ENCODE measurements at places on chromosomes 6 and 20.

- no peak for DNase-seq
Measured at GRCh38 chr6:35691027-35691824, 2.5 kb upstream of the FKBP5 start.

- DNase-seq = no peak
Measured at GRCh38 chr6:84172080-84172479, 55.4 kb downstream of the CEP162 start.

- no peak for DNase-seq
Measured at GRCh38 chr20:573414-574296, 30.1 kb upstream of the CSNK2A1 start.

DNA sequence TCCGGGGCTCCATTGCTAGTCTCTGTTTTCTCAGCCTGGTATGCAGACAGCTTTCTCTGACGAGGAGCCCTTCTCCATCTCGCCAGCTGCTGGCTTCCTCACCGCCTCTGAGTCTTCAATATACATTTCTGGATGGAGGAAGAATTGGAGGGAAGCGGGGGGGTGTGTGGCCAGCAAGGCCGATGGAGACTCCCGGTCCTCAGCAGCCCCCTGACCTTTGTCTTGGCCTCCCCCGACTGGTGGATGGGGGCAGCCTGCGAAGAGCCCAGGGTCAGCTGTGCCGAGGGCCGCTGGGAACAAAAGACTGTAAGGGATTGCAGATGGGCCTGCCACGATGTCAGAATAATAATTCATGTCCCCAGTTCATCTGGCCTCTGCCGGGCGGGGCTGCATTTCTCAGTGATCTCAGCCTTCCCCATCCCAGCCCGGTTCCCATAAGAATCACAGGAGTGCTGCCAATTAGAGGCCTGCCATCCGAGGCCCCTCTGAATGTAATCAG, 54.3 kb upstream of the STX16 start:
- no peak for DNase-seq

GRCh38 chr6:112232845-112233256, 21.5 kb downstream of the LAMA4 start:
- DNase-seq = no peak

DNA sequence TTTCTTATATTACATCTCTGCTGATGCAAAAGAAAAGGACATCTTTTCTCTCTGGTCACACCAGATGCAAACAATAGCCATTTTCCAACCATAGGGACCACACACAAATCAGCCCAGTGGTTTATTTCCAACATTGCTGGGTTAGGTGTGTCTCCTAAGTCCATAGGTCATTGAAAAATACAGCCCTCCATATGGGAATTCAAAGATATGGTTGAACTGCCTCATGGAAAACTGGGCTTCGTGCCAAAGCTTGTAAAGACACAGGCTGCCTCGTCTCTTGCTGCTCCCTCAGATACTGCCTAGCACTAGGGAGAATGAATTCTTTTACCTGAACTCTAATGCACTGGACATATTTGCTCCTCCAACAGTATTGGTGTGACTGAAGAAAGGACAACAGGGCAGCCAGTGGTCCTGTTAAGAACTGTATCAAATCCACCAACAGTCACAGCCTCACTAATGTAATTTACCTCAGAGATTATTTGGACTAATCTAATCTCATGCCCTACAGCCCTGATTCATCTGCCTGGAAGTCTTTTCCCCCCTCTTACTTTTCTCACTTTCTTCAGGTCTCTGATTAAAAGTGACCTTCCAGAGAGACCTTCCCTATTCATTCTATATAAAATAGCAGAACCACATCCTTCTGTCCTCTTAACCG, 48.3 kb upstream of the TBC1D32 start:
- DNase-seq = no peak

DNA sequence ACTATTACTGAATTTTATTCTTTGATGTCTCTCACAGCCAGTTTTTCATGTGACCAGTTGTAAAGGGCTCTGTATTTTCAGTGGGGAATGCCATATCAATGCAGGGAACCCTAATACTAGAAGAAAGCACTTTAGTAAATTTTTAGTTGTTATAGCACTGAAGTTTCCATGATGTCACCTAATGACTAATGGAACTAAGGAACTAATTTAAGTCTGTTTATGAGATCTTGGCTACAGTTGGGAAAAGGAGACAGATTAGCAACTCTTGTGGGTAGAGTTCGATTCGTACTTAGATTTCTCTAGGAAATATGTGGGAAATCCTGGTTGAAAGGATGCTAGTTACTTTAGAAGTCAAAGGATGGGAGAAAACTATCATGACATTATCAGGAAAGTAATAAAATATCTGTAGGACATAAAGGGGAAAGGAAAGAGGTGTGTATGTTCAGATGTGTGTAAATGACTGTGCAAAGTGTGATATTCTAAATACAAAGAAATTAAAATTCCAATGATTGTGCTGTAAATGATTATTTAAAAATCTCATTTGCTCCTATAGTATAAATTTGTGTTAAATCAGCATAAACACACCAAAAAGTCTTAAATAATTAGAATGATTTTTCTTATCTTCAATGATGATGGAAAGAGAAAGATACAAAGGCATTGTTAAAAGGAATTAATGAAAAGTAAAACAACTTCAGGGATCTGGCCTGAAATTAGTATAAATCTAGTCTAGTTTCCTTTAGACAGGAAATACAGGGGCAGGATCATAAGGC, 103.4 kb downstream of the LRRC1 start:
- DNase-seq = no peak

- peak; percentile 59 for DNase-seq
Measured at GRCh38 chr6:36129941-36130666, at the start of gene MAPK13. MAPK13 (plus strand) TSS chr6:36130513; CDS start chr6:36130583, 70 bp downstream.

DNA sequence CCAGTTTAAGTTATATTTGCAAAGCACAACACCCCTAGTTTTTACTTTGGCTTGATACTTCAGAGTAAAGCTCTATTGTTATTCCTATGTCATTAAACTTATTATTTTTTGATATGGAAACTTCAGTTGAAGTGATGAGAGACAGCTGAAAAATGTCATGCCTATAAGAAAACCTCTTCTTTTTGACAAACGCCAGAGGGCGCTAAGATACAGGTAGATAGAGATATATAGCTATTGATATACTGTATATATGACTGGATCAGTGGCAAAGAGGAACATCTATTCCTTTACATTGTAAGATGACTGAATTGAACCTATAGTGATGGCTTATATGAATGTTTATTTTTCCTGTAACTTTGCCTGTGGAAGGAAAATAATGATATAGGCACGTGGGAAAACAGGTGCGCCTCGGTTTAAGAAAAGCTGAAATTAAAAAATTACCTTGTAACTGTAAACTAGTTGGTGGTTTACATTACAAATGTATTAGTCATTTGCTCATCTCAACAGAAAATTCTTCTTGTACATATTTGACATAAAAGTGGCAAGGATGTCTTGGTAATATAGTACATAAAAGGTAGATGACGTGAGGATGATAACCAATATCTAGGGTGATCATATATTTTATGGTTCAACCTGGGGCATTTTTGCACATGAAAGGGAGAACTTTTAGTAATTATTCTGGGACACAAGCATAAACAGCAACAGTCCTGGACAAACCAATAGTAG, 74.1 kb downstream of the LAMA4 start:
- no peak for DNase-seq

DNA sequence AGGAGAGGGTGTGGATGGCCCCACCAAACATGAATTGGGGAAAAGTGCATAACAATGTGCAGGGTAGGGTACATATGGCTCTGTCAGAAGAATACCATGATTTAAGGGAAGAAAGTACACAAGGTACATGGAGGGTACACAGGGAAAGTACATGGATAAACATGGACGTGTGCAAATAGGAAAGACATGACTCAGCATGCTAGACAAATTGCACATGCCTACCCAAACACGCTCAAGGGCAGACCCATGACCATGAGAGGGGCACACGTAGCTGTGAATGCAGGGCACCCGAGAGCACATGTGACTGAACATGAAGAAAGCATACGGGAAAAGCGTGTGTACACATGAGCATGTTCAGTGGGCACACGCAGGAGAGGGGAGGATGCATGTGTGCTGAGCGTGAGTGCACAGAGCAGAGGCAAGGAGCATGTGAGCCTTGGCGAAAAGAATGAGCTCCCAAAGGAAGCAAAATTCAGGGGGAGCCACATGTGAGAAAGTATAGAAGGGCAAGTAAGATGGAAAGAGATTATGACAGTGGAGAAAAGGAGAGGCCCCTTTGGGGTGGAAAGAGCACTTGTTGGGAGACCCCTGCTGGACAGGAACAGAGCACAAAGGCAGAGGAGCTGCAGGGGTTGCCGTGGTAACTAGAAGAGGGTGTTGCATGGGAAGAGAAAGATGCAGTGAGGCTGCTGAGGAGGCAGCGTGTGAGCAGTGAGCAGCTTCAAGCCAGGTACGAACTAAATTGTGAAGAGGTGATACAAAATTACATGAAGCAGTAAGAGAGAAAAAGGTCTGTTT, 17.8 kb downstream of the OR2H2 start:
- peak; percentile 85 for DNase-seq

Data from H9 (cell line).